Astrocyte (in vitro differentiated cells and primary cell): ENCODE measurements at places on chromosomes 12 and 14.

DNA sequence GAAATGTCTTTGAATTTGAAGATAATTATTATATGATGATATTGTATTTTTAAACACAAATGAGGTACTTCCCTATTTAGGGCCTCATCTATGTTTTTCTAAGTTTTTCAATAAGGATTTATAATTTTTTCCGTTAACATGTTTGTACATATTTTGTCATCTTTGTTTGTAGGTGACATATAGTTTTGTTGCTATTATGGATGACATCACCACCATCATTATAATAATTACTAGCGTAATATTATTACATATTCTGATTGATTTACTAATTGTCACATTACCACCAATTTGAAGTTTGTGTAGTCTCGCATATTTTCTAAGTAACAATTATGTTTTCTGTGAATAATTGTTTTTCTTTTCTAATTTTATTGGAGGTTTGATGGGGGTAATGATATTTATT is 147.2 kb upstream of the DAAM1 start:
- no peak for DNase-seq

- peak; percentile 82 for DNase-seq
Measured at GRCh38 chr14:29671034-29671433, 256.6 kb downstream of the PRKD1 start.

GRCh38 chr12:65903691-65904383 is 79.6 kb downstream of the HMGA2 start:
- DNase-seq, result no peak

DNA sequence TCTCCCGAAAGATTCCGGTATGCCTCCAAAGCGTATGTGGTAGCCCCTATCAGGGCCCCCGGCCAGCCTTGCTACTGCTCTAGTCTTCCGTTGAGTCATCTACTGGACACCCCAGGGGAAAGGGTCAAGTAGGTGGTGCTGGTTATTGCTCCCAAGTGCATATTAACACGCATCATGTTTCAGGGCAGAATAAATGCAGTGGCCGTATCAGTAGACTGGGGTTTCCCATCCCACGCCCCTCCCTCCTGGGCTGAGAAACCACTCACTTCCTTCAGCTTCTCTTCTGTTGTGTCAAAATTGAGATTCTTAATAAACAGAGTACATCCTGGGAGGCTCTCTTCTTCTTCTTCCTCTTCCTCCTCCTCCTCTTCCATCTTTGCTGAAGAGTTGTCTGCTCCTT is 39.3 kb downstream of the RBM19 start:
- no peak for DNase-seq

- DNase-seq, result no peak
Measured at GRCh38 chr12:130280231-130280630, 57.5 kb upstream of the PIWIL1 start.

DNA sequence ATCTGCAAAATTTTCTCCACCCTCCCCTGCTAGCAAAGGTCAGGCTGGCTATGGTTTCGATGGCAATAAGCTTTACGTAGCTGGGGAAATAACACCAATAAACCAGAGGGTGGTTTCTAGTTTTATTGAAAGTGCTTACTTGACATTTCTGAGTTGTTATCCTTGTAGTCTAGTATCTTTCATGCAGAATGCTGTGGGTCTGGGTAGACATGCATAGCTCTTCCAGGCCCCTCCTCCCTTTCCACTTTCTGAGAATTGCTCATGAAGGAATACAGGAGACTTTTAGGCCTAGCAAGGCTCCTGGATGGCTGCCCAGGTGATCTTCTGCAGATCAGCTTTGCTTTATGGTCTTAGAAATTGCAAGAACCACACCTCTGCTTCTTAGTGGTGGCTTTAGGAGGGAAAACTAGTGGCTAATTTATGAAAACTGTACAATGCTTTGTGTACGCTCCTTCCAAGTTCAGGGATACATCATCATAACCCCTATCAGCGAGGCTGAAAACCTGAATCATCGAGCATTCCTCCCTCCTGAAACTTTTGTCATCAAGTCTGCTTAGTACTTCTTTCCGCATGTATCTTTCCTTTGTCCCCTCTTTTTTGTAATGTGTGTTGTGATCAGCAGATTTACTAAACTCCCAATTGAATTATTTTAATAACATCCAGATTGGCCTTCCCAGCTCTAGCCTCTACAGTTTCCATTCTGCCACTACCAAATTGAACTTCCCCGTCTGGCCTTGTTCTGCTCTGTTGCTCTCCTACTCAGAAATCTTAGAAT is 473.0 kb downstream of the RAD51B start:
- peak; percentile 40 for DNase-seq

DNA sequence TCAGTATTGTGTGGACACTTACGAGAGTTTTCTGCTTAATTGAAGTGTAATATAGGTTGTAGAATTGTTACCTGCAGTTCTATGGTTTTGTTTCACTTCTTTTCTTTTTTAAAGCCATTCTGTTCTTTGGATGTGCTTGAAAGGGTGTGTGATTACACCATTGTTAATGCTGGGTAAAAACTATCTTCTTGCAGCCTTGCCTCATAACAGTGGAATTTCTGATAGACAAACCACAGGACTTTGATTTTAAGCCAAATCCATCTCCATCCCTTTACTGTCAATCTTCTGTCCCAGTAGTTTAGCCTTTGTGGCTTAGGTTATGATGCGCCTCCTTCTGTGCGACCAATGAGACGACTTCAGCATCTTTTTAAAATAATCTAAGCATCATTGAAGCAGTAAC is 182.3 kb downstream of the PELI2 start:
- peak; percentile 78 for DNase-seq

GRCh38 chr12:12741660-12742059 is 24.5 kb downstream of the CDKN1B start:
- no peak for DNase-seq

DNA sequence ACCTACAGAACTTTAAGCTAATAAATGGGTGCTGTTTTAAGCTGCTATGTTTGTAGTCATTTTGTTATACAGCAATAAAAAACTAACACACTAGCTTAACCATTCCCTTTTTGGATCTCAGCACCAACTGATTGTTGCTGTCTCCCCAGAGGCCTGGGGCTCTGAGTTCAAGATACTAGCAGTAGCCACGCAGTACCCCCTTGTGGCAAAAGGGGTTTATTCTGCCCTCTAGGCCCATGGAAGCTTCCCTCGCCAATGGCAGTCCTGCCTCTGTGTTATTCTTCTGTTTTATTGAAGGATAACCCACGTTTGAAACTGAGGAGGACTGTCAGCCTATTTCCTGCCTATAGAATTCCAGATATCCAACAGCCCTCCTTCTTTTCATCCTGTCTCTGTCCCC is 455.3 kb upstream of the ATP2B1 start:
- no peak for DNase-seq

DNA sequence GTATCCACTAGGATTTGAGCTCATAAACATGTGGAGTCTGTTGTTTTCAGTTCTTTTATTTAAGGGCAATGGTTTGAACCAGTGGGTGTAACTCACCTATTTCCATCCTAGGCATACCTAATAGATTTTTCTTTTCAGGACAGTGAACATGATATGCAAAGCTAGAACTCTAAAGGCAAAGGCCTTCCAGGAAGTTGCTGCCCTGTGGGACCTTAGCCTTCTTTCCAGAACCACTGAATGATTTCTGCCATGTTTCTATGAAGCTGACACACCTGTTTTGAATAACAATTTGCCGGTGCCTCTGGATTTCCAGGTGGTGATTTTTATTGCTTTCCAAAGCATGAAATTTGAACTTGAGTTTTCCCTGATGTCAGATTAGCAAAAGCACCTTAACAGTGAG is 372.9 kb upstream of the FAR2 start:
- DNase-seq, result no peak

DNA sequence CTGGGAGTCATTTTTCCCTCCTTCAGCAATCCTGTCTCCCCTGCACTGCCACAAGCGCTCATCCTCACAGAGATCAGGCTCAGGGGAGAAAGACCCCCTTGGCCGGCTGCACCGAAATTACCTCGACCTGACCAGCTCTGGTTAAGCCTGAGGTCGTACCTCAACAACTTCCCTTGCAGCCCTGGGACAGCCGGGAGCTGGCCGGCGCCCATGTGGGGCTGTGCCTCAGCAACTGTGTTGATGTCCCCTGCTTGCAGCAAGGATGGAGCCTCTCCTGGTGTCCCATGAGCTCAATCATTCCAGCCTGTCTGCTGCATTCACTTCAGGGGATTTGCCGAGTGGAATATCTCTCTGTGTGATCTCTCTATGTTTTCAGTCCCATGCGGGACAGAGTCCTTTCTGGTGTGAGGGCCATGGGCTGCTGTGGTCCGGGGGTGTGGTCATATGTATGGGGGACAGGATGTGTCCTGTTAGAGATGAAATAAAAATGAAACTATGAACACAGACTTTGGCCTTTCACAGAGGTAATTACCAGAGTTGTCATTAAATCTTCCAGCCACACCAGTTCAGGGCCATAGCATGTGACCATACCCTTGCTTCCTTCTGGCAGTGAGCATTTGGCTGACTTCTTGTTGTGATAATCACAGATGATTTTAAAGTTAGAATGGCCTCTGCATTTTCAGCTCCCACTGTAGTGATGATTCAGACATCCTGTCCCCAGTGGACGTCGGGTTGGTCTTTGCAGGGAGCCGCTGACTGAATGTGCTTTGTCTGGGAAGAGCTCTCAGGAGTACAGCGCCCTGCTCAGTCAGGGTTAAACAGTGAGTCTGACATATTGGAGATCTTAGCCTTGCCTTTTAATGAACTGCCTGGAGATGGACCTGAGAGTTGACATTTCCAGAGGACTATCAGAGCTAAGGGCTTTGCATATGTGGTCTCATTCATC is 405.9 kb downstream of the AACS start:
- peak; percentile 7 for DNase-seq

- peak; percentile 34 for DNase-seq
Measured at GRCh38 chr14:22387776-22388241, 201.2 kb downstream of the DAD1 start.

GRCh38 chr14:33542338-33543287 is 408.3 kb downstream of the EGLN3 start:
- DNase-seq, result peak; percentile 34

DNA sequence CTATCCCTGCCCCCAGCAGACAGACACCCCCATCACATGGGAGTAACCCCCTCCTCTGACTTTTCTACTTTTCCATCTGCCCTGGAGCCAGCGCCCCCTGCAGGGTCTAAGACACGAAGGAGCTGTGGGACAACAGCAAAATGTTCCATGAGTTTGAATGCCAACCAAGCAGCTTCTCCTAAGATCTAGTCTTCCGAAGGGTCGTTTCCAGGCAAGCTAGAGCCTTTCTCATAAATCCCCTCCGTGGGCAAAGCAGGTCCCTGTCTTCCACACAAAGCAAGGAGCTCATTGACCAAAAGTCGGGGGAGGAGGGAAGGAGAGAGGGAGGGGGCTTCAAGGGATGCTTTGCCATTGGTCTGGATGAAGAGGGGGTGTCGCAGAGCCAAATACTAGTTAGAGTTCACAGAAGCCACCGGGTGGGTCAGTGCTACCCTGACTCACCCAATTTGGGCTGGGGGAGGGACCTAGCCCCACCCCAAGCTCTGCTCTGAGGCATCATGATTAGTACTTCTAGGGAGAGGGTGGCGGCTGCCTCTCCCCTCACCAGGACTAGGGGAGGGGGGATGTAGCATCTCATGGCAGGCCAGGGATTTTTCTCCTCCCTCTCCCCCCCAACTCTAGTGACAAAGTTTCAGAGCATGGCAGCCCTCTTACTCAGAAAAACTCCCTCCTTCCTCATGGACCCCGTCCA is 1.6 kb downstream of the MSI1 start:
- no peak for DNase-seq

DNA sequence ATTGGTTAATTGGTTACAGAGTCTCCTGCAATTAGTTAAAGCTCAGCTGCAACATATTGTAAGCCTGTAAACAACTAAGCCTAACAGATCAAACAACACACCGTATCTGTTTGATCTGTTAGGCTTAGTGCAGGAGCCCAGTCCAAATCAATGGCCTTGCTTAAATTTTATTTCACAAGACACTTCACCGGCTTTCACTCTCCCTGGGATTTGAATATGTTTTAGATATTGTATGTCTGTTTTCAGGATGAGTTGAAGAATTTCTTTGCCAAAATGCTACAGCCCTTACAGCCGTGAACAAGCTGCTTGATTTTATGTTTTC is 5.5 kb upstream of the RNASE1 start:
- DNase-seq, result no peak

DNA sequence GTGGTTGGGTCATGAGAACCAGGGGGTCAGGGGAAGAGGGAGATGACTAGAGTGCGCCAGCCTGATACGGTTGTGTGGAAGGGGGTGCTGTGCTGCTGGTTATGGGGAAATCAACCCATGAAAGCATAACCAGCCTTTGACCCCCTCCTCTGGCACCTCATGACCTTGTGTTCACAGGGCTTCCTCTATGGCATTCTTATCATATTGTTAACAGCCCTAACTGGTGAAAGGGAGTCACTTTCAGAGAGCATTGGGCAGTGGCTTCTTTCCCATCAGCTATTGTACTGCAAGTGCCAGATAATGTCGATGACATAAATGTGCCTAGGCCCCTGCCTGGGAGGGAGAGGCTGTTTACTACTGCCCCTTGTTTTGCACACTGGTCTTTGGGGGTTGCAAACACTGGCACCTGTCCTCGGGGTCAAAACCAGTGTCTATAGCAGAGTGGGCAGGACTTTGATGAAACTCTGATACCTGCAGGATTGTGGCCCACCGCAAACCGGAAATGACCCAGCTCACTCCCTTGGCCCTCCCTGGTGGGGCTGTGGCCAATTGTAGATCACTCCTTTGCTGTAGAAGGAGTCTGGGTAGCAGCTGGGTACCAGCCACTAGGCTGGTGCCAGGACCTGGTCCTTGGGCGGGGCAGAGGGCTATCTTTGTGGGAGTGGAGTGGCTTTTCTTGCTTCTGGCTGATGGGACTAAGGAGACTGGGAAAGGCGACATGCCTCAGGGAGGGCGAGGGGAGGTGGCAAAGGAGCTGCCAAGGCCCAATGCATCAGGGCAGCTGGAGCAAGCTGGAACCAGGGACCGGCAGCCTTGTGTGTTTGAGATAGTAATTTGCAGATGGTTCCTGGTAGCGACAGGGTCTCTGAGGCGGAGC is 634 bp upstream of the TMEM63C start:
- no peak for DNase-seq

DNA sequence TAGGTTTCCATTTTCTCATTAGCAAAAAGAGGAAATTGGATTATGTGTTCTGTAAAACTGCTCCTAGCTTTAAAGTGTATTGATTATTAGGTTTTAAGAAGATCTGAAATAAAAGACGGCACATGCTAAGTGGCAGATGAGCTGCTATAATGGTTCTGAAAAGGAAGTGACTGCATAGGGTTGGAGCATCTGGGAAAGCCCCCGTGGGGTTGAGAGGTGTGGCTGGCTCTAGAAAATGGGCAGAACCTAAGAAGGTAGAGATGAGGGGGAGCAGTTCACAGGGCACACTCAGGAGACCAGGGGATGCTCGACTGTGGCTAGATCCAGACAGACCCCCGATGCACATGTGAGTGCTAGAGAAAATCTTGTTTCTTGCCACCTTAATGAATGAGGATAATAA is 1.9 kb downstream of the IFNG-AS1 start:
- no peak for DNase-seq

GRCh38 chr12:1007276-1007675 is 16.3 kb downstream of the ERC1 start:
- no peak for DNase-seq

GRCh38 chr14:87813211-87813610 is 179.8 kb downstream of the GALC start:
- no peak for DNase-seq
